Smooth muscle cell of the pulmonary artery (primary cell): ENCODE measurements at places on chromosomes 6 and 20. TPM values are rescaled to one million over a fixed set of nuclear protein-coding genes. Genes with fewer than 3 reads are reported as not detected.

The SIRPD gene
- not detected in 2 replicates for total RNA-seq

The TMC2 gene
- not detected in 2 replicates for total RNA-seq

The TRAPPC3L gene
- total RNA-seq: 0.07 TPM in 1 of 2 replicates, not detected in the other

The PPP1R3G gene
- total RNA-seq: 3.0 TPM in 2 replicates

The PARD6B gene
- total RNA-seq: 0.20 and 0.59 TPM in 2 replicates

The FGD2 gene
- total RNA-seq: not detected in 2 replicates

The DEFB119 gene
- total RNA-seq: not detected in 2 replicates

The GPX5 gene
- total RNA-seq: not detected in 2 replicates
